Coronary artery (tissue), 2 donors: ENCODE measurements at places on chromosomes 2 and 18.
A peak's percentile ranks its signal among the peaks of the same experiment; 100 is the strongest.

DNA sequence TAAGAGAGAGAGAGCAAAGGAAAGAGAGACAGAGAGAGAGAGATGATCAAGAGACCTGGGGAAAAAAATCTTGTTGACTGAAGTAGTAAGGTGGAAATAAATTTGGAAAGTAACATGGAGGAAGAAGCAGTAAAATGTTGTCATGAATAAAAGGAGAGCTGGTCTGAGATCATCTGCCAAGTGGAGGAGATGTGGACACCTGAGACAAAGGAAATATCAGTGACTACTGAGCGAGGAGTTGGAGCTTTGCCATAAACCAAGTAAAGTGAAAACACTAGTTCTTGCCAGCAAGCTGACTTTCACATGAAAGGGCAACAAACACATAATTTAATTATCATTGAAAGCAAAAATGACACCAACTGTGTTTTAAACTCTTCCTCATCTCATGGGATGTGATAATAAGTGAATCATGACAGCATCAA is 49.0 kb upstream of the DSG1 start:
- DNase-seq: no peak

DNA sequence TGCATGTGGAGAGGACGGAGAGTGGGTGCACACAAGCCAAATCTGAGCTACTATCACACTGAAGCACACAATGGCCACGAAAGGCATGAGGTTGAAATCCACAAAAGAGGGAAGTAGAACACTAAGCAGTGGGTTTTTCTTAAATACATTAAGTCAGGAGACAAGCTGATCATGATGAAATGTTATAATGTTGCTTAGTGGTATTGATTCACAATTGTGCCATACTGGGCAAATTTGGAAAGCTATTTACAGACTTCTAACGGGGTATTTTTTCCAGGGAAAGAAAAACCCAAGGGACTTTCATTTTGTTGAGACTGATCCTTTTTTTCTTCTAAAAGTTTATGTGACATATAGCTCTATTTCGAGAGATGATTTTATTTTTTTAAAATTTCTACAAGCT is 100.8 kb upstream of the CNGA3 start:
- DNase-seq: no peak

GRCh38 chr18:13630716-13631268 is 95.6 kb downstream of the FAM210A start:
- no peak for DNase-seq

DNA sequence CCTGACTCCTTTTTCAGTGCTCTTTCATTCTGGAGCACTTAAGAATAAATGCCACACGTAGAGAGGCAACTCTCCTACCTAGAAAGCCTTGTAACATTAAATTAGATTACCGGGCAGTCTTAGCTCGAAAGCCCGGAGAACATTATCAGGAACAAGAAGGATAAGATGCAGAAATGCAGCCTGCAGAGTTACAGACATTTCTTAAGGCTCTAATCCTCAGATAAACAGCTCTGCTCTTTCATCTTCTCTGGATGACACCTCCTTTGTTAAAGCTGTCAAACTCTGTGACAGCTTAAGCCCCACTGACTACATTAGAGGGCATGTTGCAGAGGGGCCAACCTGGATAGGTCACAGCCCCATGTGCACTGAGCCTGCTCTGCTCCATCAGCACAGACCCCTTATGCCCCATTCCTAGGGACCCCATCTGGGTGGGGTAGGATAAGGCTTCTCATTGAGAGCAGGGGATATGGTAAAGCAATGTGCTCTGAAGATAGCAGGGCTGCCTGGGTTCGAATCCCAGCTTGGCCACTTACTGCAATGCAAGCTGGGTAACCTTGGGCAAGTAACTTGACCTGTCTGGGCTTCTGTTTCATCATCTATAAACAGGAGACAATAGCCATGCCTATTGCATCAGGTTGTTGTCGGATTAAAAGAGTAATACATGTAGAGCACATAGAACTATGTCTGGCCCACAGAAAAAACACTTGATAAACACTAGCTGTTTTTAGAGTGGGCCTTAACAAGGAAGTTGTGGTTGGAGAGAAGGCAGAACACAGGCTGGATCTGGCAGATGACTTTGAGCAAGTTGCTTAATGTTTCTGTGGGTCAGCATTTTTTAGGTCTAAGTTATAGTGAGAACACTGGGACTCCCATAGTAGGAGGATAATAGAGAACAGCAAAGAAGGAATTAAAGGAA is 111.4 kb downstream of the THNSL2 start:
- DNase-seq: no peak

DNA sequence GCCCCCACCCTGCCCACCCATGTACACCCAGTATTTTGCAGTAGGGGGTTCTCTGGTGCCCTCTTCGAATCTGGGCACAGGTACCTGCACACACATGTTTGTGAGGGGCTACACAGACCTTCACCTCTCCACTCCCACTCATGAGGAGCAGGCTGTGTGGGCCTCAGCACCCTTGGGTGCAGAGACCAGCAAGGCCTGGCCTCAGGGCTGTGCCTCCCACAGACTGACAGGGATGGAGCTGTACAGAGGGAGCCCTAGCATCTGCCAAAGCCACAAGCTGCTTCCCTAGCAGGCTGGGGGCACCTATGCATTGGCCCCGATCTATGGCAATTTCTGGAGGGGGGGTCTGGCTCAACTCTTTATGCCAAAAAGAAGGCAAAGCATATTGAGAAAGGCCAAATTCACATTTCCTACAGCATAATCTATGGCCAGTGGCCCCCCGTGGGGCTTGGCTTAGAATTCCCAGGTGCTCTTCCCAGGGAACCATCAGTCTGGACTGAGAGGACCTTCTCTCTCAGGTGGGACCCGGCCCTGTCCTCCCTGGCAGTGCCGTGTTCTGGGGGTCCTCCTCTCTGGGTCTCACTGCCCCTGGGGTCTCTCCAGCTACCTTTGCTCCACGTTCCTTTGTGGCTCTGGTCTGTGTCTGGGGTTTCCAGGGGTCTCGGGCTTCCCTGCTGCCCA is 9.3 kb downstream of the PROC start:
- DNase-seq: no peak

GRCh38 chr2:225090746-225091145 is 48.5 kb upstream of the DOCK10 start:
- no peak for DNase-seq

GRCh38 chr18:39025531-39025930 is 1459.9 kb upstream of the CELF4 start:
- no peak for DNase-seq

DNA sequence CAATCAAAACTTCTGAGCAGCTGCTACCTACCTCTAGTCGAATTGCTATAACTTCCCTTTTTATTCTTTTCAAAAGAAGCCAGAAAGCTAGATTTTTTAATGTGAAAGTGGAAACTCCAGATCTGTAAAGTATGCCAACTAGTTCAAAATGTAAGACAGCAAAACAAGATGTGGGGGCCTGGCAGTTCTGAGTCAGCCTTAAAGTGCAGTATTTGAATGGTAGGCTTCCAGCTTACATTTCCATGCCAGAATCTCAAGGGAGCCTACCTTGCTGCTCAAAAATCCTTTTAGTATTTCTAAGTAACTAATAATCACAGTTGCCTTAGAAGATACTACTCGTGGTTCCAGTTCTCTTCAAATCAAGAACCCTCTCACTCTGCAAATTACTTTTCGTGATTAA is 1288.7 kb downstream of the LRP1B start:
- DNase-seq: no peak

DNA sequence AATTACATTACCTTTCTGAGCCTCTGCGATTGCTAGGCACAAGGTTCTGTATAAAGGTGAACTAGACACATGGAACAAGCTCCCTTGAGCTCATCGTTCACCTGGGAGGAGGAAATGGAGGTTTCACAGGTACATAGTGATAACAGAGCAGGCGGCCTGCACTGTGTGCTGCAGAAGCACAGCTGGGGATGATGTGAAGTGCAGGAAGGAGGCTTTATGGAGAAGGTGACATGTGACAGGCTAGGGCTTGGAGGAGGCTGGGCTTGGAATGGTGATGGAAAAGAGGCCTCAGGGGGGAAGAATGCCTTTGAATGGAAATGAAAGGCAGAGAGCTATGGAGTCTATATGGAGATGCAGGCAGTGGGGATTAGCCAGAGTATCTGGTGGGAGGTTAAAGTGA is 22.9 kb downstream of the MARCHF4 start:
- DNase-seq: no peak

- no peak for DNase-seq
These were observed 23.9 kb upstream of the CRACDL start for GRCh38 chr2:98959810-98960507.

DNA sequence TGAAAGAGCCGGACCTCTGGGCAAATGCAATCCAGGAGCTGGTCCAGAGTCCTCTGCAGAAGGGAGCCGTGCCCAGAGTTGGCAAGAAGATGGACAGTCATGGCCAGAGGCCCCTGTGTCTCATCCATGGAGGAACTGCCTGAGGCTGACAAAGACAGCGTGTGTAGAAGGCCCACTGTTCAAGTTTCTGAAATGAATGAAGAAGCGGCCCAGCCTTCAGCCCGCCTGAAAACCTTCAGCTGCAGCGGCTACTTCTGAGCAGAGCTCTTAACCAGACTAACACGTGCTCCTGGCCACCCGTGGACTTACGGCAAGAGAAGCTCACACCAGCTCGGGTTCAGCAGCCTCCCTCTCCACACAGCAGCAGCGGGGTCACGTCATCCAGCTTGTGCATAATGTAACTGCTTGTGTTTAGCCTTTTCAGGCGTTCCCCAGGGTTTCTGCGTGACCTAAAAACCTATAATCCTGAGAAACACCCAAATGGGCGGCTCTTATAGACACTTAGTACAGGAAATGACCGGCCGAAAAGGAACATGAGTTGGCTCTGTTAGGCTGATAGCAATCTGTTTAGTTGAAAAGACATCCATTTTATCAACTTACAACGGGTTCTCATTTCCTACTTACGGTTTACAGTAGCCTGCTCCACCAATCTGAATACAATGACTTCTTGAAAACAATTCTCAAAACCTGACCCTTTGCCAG is at the start of gene FAM124B:
Gene FAM124B (minus strand): TSS at position 467 of the 702 bp plus-strand sequence. CDS start 339 bp downstream, at position 128.
- DNase-seq: no peak

GRCh38 chr2:134479696-134480330 is 225.9 kb downstream of the MGAT5 start:
- DNase-seq: no peak

DNA sequence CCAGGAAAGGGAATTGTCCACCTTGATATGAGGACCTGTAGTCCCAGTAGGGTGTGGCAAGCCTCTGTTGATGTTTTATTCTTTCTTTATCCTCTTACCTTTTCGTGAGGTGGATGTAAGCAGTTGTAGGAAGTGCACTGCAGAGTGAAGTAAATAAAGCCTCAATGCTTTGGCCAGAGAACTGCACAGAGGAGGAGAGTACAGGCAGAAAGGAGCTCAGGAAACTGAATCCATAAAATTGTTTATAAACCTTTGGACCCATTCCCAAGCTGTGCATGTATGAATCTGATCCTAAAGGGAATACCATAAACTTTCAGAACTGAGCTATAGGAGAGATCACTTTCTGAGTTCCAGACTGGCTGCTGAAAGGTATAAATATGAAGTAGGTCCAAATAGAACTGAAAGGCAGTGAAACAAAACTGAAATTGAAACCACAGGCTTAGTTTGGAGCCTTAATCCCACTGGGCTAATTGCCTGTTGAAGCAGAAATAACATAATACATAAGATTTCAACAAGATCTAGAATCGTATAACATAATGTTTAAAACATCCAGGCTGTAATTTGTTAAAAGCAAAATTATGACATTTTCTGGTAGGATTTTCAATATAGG is 17.9 kb upstream of the SLC9A4 start:
- no peak for DNase-seq

GRCh38 chr2:232757905-232758304 is 18.5 kb downstream of the KCNJ13 start:
- DNase-seq: no peak

- DNase-seq: peak; percentile 45
These were observed 15.0 kb upstream of the TEX51 start for GRCh38 chr2:126883666-126884040.

DNA sequence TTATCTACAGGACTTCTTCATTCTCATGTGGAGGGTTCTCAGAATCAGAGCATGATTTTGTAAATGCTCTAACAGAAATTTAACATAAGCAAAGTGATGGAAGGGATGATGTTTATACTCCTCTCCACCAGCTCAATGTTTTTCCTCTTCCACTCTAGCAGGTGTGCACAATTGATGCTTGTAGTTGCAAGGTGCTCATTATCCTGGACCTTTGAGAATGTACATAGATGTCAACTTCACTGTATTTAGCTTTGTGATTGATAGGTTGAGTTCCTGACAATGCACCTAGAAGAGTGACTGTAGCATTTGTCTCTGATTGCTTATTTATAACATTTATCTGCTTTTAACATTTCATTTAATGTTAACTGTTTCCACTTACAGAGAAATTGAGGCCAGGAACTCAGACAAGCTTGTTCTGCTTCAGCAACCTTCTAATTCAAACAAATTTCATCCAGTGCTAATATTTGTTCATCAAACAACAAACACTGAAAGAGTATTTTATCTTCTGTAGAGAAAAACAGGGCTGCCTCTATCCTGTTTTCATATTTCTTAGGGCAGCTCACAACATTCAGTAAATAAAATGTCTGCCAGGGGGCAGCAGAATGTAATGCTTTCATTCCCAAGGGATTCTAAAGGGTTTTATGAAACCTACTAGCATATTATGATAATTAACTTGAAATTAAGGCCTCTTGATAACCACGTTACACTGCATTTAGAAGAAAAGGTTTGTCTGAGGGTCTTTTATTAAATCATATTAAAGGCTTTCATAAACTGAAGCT is 127.9 kb upstream of the NOL4 start:
- no peak for DNase-seq

DNA sequence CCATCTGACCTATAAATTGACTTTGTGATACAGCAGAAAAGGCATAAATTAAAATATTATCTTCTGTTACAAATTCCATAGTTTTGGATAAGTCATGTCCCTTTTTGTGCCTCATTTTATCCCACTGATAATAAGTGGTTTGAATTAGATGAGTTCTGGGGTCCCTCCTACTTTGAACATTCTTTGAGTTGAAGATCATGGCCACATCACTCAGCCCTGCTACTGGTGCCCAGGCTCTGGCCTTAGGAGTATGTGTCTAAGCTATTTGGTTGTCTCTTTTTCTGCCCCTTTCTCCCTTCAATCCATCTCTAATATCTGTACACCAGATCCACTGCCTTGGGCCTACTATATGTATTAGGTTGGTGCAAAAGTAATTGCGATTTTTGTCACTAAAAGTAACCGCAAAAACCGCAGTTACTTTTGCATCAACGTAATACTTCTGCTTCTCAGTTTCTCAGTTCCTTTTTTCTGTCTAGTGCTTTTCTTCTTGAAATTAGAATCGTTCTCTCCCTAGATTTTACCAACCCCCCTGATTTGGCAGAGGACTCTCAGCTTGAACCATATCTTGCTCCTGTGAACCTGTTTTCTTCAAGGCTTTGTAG is 362.5 kb upstream of the TNP1 start:
- no peak for DNase-seq

- no peak for DNase-seq
These were observed 2.5 kb downstream of the CD8A start for GRCh38 chr2:86788165-86788564.

- no peak for DNase-seq
These were observed 583 bp downstream of the NEMP2 start for GRCh38 chr2:190533968-190534309.

- no peak for DNase-seq
These were observed 26.6 kb downstream of the NHEJ1 start for GRCh38 chr2:219133976-219134375.

- no peak for DNase-seq
These were observed 99.4 kb downstream of the MYOM1 start for GRCh38 chr18:3120356-3120755.
